HAP-1 (cell line): ENCODE measurements at places on chromosomes 6 and 20.

GRCh38 chr6:107020239-107020638 lies 7.8 kb upstream of the MTRES1 start:
- DNase-seq, result no peak

- no peak for DNase-seq
These were observed 41.3 kb downstream of the NHLRC1 start for GRCh38 chr6:18081025-18081668.

DNA sequence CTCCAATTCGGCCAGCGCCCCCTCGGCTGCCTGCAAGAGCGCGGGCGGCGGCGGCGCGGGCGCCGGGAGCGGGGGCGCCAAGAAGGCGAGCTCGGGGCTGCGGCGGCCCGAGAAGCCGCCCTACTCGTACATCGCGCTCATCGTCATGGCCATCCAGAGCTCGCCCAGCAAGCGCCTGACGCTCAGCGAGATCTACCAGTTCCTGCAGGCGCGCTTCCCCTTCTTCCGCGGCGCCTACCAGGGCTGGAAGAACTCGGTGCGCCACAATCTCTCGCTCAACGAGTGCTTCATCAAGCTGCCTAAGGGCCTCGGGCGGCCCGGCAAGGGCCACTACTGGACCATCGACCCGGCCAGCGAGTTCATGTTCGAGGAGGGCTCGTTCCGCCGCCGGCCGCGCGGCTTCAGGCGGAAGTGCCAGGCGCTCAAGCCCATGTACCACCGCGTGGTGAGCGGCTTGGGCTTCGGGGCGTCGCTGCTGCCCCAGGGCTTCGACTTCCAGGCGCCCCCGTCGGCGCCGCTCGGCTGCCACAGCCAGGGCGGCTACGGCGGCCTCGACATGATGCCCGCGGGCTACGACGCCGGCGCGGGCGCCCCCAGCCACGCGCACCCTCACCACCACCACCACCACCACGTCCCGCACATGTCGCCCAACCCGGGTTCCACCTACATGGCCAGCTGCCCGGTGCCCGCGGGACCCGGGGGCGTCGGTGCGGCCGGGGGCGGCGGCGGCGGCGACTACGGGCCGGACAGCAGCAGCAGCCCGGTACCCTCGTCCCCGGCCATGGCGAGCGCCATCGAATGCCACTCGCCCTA lies 963 bp downstream of the FOXF2 start:
- peak; percentile 40 for DNase-seq

DNA sequence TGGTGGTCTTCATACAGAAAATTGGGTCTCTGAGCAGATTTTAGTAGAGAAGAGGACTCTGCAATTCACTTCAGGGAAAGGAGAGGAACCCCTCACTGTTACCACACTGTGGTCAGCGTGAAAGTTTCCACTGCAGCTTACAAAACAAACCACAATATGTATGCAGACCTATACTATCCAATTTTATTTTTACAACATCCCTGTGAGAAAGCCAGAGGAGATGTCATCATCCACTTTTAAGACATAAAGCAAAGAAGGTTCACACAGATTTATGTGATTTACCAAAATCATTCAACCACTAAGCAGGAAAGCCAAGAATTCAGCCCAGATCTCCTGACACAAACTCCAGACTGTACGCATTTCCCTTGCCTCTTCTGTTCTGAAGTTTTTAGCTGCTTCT lies 442.4 kb downstream of the FRK start:
- DNase-seq, result no peak

GRCh38 chr20:39983183-39983582 lies 705.9 kb downstream of the MAFB start:
- no peak for DNase-seq

GRCh38 chr20:46621492-46621891 lies 29.8 kb downstream of the SLC13A3 start:
- no peak for DNase-seq

GRCh38 chr6:111871725-111872400 lies 1.4 kb downstream of the FYN start:
- DNase-seq, result peak; percentile 38

GRCh38 chr6:6950373-6951145 lies 157.2 kb upstream of the RREB1 start:
- no peak for DNase-seq

DNA sequence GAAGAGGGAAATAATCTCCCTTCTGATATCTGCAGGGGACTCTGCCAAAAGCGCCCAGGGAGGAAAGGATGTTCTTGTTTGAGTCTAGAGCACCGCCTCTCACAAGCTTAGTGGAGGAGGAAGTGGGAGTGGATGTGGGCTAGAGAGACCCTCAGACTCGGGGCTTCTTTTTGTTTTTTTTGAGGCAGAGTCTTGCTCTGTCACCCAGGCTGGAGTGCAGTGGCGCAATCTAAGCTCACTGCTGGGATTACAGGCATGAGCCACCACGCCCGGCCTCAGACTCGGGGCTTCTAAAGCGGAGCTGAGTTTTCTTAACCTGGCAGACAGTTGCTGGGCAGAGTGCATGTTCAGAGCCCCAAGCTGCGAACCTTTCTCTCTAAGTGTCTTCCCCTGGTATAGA lies 310.8 kb downstream of the BMP7 start:
- DNase-seq, result no peak

- no peak for DNase-seq
These were observed 45.9 kb downstream of the INSM1 start for GRCh38 chr20:20413810-20414281.

GRCh38 chr20:16113736-16114135 lies 459.5 kb downstream of the KIF16B start:
- DNase-seq, result no peak

GRCh38 chr6:166861961-166862286 lies 94.4 kb downstream of the RNASET2 start:
- no peak for DNase-seq

GRCh38 chr6:108902382-108902792 lies 54.2 kb downstream of the ARMC2 start:
- no peak for DNase-seq
